B cell (primary cell): ENCODE measurements at places on chromosomes 3 and 15. TPM values are rescaled to one million over a fixed set of nuclear protein-coding genes. Genes with fewer than 3 reads are reported as not detected.

GRCh38 chr3:10978956-10979355 lies 13.6 kb upstream of the SLC6A1 start:
- no peaks in the 10 kb centered on the region for H3K36me3 ChIP-seq
- H3K27me3 ChIP-seq: no peaks in the 10 kb centered on the region
- H3K4me1 ChIP-seq: no peaks in the 10 kb centered on the region
- DNase-seq: no peak

DNA sequence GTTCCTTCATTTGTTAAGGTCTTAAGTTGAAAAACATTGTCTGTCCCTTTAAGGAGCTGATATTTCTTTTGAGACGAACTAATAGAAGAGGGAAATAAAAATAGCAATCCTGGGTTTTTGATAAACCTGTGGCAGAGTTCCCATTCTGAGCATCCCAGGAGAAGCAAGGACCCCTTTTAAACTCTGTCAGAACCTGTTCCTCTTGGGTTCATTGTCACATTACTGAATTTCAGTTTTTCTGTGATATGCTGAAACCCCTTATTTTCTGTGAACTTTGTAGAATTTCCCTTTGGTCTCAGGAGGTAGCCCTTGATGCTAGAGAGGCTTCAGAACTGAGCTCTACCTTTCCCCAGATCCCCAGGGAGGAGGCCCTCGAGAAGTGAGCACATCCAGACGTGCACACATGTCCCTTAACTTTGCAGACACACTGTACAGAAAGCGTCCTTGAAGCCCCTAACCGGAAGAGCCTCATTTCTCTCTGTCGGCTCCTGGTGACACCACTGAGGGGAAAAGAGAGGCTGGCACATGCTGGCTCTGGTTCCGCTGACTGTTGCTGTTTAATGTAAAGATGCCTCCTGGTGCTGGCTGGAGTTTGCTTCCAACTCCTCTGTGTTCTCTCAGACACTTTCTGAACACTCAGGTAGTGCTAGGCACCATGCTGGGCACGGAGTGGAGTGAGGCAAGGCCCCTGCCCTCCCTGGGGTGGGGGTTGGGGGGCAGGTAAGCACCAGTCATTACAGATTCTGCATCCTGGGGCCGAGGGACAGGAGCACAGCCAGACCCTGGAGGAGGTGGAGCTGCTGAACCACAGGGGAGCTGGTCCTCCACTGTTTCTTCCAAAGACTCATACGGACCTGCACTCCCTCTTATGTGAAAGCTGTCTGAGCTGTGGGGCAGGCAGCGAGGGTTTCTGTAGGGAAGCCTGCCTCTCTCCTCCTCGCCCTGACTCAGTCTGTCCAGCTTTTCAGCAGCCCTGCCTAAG lies 77.5 kb downstream of the CHDH start:
- no peaks in the 10 kb centered on the region for H3K27me3 ChIP-seq
- no peaks in the 10 kb centered on the region for H3K4me1 ChIP-seq
- DNase-seq: no peak

GRCh38 chr15:91995146-91995545 lies 141.6 kb downstream of the SLCO3A1 start:
- H3K27me3 ChIP-seq: no peaks in the 10 kb centered on the region
- H3K4me1 ChIP-seq: no peaks in the 10 kb centered on the region
- no peak overlapping the region for H3K4me3 ChIP-seq

- no peaks in the 10 kb centered on the region for H3K36me3 ChIP-seq
- DNase-seq: no peak
- no peaks in the 10 kb centered on the region for H3K27me3 ChIP-seq
- no peak overlapping the region for H3K4me3 ChIP-seq
- H3K27ac ChIP-seq: no peak overlapping the region
Measured at GRCh38 chr3:152043620-152044019, 170.2 kb downstream of the SUCNR1 start.

Gene CHRNA5
- 1.2 and 2.0 TPM in 2 replicates for total RNA-seq
